ELF-1 (cell line): ENCODE measurements at places on chromosomes 5 and 9.
A peak's percentile ranks its signal among the peaks of the same experiment; 100 is the strongest.

GRCh38 chr5:2782658-2783057 lies 31.2 kb upstream of the IRX2 start:
- no peak for DNase-seq

DNA sequence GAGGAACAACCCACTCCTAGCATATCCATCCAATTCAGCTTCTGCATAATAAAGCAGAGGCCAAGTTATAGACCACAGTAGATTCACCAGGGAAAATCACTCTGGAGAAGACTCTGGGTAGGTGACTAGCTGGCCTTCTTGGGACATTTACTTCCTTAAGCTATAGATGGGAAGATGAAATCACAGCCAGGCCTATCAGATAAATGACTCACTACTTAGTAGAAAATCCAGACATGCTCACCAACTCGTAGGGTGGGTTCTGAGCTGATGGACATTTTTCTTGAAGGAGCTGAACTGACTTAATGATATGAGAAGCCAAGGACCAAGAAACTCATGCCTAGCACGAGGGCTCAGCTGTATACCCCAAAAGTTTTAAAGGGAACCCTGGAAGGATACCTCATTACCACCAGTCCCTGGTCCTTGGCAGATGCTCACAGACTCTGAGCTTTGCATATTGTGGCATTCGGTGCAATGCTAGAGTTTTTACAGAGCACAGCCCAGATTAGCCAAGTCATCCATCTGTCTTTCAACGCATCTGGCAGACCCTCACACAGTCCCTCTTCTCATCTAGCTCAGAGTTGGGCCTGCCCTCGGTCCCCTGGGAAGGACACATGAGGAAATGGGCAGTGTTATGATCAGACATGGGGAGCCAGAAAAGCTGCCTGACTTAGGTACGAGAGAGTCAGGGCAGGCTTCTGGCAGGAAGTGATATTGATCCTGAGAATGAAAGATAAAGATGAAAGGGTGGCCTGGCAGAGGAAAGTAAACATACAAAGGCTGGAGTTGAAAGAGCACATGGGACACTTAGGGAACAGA lies 15.0 kb downstream of the ACSL6 start:
- no peak for DNase-seq

GRCh38 chr9:135500071-135500524 lies 384 bp upstream of the MRPS2 start:
- no peak for DNase-seq

GRCh38 chr9:110307191-110307590 lies 30.5 kb downstream of the TXNDC8 start:
- DNase-seq: no peak

- DNase-seq: no peak
These were observed 11.8 kb downstream of the ZNF366 start for GRCh38 chr5:72495410-72495809.

DNA sequence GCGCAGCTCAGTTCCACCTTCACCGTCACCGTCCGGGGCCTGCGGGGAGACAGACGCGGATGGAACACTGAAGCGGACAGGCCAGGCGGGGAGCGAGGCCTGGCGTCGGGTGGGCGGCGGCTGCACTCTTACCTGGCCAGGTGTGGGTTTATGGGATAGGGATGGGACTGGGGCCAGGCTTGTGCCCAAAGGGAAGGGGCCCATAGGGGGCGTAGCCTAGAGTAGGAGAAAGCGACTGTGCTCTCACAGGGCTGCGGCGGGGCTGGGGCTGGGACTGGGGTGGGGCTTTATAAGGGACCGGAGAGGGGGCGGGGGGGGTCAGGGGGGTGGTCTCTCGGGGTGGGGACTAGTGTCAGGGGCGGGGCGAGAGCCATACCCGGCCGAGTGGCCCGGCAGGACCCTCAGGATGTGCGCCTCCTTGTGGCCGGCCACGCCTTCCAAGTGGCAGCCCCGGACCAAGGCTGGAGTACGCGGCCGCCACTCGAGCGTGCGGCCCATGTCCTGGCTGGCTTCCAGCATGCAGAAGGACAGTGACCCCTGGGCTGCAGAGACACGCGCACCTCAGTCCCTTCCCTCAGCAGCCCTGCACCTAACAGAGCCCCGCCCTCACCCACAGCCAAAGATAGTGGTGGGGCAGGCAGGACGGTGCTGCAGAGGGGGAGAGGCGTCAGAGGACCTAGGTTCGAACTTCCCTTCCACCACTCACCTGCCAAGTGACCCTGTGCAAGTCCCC lies 22.8 kb downstream of the FPGS start:
- DNase-seq: peak; percentile 74

- DNase-seq: no peak
These were observed 1.9 kb downstream of the RAI14 start for GRCh38 chr5:34657988-34658387.

DNA sequence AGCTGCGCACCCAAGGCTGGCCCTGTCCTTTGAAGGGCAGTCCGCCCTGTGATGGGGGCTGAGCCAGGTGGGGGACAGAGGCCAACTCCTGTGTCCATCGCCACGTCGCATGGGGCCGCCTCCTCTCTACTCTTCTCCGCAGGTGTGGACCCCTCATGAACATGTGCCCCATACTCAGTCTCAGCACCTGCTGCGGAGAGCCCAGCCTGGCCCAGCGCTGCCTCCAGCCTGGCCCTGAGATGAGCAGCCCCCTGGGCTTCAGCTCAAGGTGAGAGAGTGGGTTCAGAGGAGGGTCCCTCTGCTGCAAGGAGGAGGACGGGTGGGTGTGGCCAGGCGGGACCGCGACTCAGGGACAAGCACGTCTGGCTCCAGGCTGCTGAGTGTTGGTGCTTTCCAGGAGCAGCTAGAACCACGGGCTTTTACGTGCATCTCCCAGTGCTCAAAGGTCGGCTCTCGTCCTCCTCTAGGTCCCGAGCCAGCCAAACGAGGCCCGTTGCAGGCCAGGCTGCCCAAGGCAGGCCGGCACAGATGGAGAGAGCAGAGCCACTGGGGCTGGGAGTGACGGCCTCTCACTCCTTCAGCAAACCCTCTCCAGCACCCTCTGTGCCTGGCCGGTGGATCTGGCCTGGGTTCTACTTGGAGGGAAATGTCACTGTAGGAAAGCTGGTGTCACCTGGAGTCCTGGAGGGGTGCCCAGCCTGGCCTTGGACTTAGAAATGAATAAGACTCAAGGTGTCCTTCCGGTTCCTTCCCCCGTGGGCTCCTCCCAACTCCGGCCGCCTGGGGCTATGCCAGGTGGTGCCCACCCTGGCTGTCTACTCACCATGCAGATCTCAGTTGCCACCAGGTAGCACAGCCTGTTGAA lies 48.9 kb upstream of the RNF130 start:
- no peak for DNase-seq

DNA sequence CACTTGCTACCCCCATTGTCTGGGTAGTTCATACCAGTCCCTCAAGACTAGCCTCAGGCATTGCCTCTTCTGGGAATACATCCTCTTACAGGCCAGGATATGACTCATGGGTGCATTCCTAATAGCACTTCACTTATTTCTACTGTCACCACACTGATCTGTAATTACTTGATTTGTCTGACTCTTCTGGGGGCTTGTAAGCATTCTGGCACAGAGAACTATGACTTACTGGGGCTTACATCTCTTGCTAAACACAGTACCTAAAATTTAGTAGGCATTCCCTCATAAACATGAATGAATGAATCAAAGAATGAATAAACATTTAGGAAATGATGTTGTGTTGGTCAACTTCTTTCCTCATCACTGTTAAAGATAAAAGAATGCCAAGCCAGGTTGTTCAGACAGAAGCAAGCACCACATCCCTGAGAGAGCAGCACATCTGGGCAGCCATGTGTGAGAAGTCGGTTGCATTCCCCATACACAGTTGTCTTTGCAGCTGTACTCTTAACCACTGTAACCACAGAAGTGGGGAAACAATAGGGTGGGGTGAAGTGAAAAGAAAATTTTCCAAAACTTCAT lies 27.6 kb downstream of the IL7R start:
- DNase-seq: peak; percentile 1

- no peak for DNase-seq
These were observed 378.6 kb upstream of the KLF4 start for GRCh38 chr9:107868186-107868585.

DNA sequence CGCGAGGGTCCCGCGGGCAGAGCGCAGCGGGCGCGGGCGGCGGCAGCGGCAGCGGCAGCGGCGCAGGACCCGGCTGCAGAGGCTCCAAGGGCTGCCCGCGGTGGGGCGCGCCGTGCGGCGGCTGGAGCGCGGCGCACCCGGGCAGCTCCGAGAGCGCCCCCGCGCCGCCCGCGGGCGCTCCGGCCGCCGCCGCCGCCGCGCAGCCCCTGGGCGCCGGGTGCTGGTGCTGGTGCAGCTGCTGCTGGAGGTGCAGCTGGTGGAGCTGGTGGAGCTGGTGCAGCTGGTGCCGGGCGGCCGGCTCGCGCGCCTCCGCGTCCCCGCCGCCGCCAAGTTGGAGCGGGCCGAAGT lies 644 bp downstream of the IER5L start:
- no peak for DNase-seq

- DNase-seq: no peak
These were observed 26.0 kb downstream of the TMEM174 start for GRCh38 chr5:73198833-73199592.

DNA sequence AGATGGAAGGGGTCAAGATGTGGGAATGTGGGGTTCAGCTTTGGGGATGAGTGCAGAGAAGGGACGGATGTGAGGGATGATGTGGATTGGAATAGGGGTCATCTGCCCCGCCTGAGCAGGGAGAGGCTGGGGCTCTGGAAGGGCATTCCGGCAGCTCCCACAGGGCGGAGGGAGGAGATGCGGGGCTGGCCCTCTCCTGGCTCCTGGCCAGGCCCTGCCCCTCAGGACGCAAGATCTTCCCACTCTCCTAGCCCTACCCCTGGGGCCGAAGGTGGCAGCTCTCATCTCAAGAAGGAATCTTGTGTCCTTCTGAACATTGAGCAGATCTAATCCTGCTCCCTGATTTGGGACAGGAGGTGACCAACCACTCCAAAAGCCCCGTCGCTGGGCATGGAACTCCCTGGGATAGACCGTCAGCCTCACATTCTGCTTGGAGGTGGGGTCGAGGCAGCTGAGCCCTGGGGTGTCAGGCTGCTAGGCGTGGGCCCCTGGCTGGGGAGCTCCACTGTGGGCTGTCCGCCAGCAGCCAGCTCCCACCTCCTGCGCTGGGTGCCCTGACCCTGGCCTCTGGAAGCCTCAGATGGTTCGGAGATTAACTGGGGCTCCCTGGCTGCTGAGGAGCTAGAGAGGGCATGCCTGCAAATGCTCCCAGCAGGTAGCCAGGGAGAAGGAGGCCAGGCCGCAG lies 125.2 kb downstream of the ZNF354C start:
- DNase-seq: no peak

DNA sequence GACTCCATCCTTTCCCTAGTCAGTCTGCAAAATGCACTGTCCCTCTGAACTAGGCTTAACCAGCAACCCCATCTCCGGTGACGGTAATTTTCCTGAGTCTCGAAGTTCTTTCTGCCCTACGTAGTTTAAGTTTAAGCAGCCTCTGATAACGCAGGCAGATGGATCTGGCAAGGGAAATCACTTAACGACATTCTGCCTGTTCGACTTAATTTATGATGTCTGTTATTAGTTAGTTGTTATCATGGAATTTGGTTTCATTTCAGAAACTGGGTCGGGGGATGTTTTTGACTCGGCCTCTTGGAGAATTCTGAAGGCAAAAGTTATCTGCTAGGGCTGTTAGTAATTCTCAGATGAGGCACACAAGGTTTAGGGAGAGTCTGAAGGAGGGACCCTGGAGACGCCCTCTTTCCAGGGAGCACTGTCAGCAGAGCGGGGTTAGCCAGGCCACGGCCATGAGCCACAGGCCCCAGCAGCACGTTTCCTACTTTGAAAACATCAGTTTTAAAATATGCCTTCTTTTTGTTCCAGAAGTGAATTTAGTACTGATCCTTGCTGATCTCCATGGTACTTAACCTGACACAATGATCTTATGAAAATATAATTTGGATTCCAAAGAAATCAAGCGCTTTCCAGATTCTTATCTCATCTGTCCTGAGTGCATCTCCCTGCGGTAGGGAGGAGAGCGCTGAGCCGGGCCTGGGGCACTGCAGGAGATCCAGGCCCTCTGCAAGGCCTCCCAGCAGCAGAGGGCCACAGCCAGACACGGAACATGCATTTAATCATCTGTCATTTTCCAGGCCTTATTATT lies 171.0 kb upstream of the OTULINL start:
- DNase-seq: no peak

GRCh38 chr5:167539747-167540146 lies 751.7 kb upstream of the WWC1 start:
- no peak for DNase-seq

GRCh38 chr9:27377811-27378456 lies 81.0 kb upstream of the EQTN start:
- no peak for DNase-seq

DNA sequence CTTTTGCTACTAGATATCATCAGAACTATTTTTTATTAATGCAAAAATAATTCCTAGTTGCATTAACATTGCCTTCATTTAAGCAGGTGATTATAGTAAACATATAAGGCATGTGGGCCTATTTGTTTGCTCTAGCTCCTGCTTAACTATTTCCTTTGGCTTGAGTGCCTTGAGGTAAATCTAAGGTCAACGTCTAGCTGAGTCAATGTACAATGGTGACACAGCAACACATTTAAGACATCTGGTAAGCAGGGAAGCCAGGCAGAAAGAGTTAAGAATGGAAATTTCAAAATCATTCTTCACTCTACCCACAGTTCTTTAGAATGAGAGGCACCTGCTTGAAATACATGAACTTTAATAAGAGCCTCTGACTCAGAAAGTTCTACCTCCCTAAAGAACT lies 111.9 kb upstream of the FST start:
- no peak for DNase-seq

DNA sequence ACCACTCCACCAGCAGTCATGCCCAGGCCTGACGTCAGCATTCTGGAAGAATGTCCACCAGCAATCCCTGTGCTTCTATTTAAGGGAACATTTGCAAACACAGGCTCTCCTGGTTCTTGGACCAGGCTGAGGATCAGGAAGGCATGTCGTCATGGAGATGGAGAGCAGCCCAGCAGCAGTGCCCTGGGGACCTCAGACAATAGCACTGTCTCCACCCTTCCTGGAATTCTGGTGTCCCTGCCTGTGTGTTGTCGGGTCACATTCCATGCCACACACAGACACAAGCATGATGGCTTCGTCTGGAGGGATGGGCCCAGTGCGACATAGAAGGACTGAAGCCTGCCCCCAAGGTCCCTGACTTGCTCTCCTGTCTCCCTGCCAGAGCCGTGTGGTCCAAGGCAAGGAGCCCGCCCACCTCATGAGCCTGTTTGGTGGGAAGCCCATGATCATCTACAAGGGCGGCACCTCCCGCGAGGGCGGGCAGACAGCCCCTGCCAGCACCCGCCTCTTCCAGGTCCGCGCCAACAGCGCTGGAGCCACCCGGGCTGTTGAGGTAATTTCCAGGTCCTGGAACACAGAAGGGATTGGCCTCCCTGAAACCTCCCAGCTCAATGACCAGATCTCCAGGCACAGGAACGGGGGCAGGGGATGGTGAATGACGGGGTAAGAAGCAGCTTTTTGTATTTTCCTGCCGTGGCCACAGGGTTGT lies 43.8 kb downstream of the STOM start:
- peak; percentile 83 for DNase-seq
